ENCODE measurements at places on chromosomes 3 and 15.

GRCh38 chr3:31546162-31546561, 13.4 kb downstream of the STT3B start:
- DNase-seq = peak; percentile 75

- DNase-seq = no peak
Measured at GRCh38 chr15:41967506-41968206, 4.7 kb downstream of the EHD4 start.

GRCh38 chr3:149941946-149942345, 28.7 kb downstream of the PFN2 start:
- DNase-seq = no peak

DNA sequence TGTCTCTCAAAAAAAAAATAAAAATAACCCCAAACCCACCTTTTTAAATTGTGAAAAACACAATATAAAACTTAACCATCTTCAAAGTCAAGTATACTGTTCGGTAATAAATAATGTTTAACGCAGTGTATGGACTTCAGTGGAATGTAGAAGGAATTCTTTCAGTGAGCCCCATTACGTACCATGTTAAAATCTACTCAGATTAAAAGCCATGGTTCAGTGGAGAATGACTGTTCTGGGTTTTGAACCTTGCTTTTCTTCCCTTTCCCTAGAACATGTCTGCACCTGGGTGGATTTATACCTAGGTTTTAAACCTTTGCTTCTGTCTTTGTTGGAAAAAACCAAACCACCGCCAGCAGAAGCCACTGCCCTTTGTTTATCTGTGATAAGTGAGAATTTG, 27.5 kb downstream of the DAG1 start:
- no peak for DNase-seq

- DNase-seq = no peak
Measured at GRCh38 chr3:155069729-155070128, 10.4 kb upstream of the MME start.

DNA sequence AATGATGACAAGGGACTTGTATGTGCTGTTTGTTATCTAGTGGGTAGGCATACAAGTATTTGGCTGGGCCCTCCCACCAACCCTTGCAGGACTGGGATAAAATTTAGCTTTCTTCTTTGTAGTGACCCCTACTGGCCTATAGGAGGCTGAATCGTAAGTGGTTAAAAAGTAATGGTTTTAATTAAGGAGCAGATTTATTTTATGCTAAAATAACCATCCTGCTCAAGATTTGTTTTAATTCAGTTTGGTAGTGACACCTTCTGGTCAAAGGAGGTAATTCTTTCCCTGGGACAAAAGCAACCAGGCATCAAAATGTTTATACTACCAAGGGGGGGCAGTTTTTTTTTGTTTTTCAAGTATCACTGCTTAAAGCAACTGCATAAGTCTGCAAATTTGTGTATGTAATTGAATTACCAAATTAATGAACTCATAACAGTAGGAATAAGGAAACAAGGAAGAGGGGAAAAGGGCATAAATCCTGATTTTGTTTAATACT, 70.7 kb downstream of the TOP2B start:
- peak; percentile 48 for DNase-seq

GRCh38 chr15:84910928-84911623, 26.6 kb downstream of the SLC28A1 start:
- DNase-seq = peak; percentile 45

DNA sequence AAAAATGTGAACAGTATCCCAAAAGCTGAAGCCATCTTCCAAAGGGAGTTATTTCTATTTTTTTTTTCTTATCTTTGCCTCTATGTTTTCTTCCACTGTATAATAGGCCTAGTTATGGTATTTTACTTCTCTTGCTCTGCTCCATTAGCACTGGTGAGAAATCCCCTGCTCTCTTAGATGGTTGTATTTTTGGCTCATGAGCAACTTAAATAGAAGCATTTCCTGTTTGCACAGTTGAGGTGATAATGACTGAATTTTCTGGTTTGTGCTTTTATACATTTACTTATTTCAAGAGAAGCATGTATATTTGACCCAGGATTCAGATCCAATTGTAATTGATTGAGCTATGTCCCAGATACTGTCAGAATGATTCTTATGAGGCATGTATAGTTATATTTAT, 61.6 kb upstream of the CD200R1L start:
- DNase-seq = no peak

GRCh38 chr3:129051871-129052340, 8.7 kb upstream of the GP9 start:
- no peak for DNase-seq

DNA sequence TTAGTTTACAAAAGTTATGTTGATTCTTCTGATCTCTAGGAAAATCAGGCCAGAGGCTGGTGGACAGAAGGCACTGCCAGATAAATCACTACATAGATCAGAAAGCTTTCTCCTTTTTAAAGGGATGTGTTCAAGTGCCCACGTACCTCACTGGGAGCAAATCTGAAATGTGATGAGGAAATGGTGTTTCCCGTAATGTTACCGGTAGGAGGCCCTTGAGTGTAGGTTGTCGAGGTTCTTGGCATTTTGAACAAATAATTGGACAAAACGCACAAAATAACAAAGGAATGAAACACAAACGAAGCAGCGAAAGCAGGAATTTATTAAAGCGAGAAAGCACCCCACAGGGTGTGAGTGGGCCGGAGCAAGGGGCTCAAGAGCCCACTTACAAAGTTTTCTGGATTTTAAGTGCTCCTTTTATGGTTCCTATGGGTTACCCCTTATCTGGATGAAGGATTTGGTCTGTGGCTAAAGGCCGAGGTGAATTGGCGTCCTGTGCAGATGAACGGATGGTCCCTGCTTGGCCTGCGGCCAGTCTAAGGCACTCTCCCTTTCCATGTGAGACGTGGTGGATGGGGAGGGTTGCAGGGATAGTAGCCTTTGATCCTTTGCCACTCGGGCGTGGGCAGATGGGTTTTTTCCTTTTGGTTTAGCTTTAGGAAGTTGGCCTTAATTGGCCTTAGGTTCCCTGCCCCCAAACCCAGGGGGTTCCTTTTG, 1.0 kb downstream of the SNX1 start:
- DNase-seq = peak; percentile 55

GRCh38 chr15:91225741-91226140, 125.7 kb downstream of the SV2B start:
- DNase-seq = no peak
